Muscle of leg (tissue), 16 donors: ENCODE measurements at places on chromosomes 12 and 14. TPM values are rescaled to one million over a fixed set of nuclear protein-coding genes. Genes with fewer than 3 reads are reported as not detected.
A peak's percentile ranks its signal among the peaks of the same experiment; 100 is the strongest.

HSP90B1 gene
- 337 TPM for total RNA-seq

AQP6 gene
- total RNA-seq: 0.13 TPM

CFAP54 gene
- 0.35 TPM for total RNA-seq

SLC2A13 gene
- total RNA-seq: 6.4 TPM

PTPRQ gene
- 0.71 TPM for total RNA-seq

INSM2 gene
- not detected for total RNA-seq

DNA sequence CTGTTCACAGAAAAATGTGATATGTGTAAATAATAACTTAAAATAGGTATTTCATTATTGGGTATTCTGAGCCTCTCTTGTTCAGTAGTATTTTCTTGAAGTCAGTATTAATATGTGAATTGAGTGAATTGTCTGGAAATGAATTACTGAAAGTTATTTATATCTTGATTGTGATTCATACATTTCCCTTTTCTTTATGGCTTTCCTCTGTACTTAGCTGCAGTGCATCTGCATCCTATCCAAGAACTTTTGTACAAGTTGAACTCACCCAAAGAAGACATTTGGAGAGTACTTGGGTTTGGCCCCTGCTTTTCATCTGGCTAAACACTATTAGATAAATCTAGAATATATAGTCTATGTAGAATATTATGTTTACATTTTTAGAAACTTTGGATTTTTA, 326.0 kb downstream of the RAD51B start:
- peaks cover 31% of the 10 kb centered on the region for H3K4me1 ChIP-seq
- peak; percentile 81 for DNase-seq
- H3K27me3 ChIP-seq: no peaks in the 10 kb centered on the region

- no peak overlapping the region for H3K4me3 ChIP-seq
- H3K4me1 ChIP-seq: peaks cover 3% of the 10 kb centered on the region
- H3K27me3 ChIP-seq: no peaks in the 10 kb centered on the region
- no peaks in the 10 kb centered on the region for H3K36me3 ChIP-seq
- peak; percentile 33 for DNase-seq
These were observed 5.6 kb upstream of the ST8SIA1 start for GRCh38 chr12:22340143-22340542.

- H3K4me1 ChIP-seq: no peaks in the 10 kb centered on the region
- DNase-seq: peak; percentile 84
- no peaks in the 10 kb centered on the region for H3K36me3 ChIP-seq
- H3K4me3 ChIP-seq: no peak overlapping the region
- H3K27ac ChIP-seq: peak overlapping the region; percentile 94
These were observed 58.5 kb downstream of the SLC4A8 start for GRCh38 chr12:51482929-51483697.

DNA sequence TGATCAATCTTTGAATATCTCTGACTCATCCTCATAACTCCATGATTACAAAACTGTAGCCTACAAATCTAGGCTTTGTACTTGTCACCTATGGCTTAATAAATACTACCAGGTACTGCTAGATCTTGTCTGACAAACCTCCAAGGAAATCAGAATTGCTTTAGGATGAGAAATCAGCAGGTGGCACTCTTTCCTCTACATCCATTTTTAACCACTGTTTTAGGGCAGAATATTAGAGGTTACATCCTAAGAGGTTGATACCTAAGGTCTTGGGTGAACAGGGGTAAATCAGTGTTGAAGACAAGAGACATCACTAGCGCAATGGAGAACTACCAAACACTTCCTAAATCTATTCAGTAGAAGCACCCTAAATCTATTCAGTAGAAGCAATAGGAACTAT, 63.1 kb upstream of the SOX5 start:
- H3K36me3 ChIP-seq: no peaks in the 10 kb centered on the region
- no peaks in the 10 kb centered on the region for H3K27me3 ChIP-seq
- H3K4me1 ChIP-seq: no peaks in the 10 kb centered on the region
- no peak for DNase-seq
- H3K27ac ChIP-seq: no peak overlapping the region

GRCh38 chr12:39395866-39396265, 47.1 kb downstream of the KIF21A start:
- no peaks in the 10 kb centered on the region for H3K4me1 ChIP-seq
- no peak overlapping the region for H3K27ac ChIP-seq
- no peak overlapping the region for H3K4me3 ChIP-seq
- DNase-seq: no peak

DNA sequence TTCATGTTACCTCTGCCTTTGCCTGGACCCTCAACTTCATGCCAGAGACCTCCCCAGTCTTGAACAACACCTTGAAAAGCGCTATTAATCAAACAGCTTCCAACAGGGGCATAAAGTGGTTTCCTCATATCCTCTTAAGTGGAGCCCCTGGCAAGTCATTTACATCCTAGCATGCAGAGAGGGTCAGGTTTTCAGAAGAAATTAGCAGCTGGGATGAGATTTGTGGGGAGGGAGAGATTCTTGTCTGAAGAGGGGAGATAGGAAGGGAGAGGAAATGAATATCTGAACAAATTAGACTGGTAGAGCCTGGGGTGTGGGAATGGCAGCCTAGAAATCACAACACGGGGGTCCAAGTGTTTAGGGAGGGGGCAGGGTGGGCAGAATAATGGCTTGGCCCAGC, 45.6 kb downstream of the CALM1 start:
- H3K36me3 ChIP-seq: no peaks in the 10 kb centered on the region
- peaks cover 2% of the 10 kb centered on the region for H3K27me3 ChIP-seq
- no peak overlapping the region for H3K4me3 ChIP-seq
- no peak overlapping the region for H3K27ac ChIP-seq
- DNase-seq: no peak
